ENCODE measurements at places on chromosomes 2 and 18.

DNA sequence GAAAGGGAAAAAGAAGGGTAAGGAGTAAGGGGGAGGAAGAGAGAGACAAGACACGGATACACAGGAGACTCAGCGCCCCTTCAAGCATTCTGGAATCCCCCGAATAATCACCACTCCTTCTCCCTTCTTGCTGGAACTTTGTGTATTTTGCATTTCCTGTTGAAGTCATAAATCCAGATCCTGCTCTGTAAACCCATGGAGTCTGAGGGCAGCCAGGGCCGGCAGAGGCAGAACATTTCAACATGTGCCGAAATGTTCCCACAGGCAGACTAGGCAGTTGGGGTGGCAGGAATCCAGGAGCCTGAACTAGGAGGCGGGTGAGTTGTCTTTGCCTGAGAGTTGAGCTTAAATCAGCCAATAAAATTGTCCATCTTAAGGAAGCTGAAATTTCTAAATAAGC lies 193.1 kb downstream of the SH3RF3 start:
- no peak for DNase-seq

GRCh38 chr2:240230291-240230931 lies 90.0 kb upstream of the OTOS start:
- DNase-seq = no peak

DNA sequence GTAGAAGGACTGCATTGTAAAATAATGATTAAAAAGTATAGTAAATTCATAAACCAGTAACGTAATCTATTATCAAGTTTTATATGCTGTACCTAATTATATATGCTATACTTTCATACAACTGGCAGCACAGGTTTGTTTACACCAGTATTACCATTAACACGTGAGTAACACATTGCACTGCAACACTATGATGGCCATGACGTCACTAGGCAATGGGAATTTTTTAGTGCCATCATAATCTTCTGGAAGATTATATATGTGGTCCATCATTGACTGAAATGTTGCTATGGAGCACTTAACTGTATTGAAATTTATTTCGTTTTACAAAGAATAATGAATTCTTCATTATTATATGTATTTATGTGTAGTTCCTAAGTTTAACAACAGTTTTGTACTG lies 45.9 kb downstream of the FAM171B start:
- no peak for DNase-seq

- no peak for DNase-seq
These were observed 287.6 kb downstream of the SETBP1 start for GRCh38 chr18:44968336-44968735.

- DNase-seq = no peak
These were observed 206.0 kb upstream of the CXCR4 start for GRCh38 chr2:136323935-136324334.

Data from T-helper 2 cell (primary cell).